ENCODE measurements at places on chromosomes 7 and 10. TPM values are rescaled to one million over a fixed set of nuclear protein-coding genes. Genes with fewer than 3 reads are reported as not detected.

- DNase-seq = no peak
Observed at GRCh38 chr7:36507475-36508440, 118.1 kb downstream of the ANLN start.

DNA sequence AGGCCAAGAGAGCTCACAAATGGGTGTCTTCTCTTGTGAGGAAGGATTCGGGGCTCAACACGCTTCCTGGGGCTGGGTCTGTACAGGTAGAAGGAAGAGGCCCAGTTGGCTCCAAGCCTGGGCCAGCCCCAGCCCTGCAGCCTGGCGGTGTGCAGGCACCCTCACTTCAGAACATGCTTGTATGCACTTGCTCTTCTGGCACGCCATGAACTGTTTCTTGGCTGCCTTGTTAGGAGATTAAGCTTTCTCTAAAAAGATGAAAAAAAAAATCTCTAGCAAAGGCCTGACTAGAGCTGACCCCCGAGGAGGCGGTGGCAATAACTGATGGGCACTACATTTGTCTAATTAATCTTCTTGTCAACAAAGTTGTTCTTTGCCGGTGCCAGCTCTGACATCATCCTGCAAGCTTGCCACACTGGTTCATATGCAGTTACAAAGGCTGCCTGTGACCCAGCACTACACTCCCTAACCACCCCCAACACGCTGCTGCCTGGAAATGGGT, 94.7 kb downstream of the WDR11 start:
- peak; percentile 59 for DNase-seq

GRCh38 chr10:23472181-23472580, 33.3 kb downstream of the OTUD1 start:
- no peak for DNase-seq

DNA sequence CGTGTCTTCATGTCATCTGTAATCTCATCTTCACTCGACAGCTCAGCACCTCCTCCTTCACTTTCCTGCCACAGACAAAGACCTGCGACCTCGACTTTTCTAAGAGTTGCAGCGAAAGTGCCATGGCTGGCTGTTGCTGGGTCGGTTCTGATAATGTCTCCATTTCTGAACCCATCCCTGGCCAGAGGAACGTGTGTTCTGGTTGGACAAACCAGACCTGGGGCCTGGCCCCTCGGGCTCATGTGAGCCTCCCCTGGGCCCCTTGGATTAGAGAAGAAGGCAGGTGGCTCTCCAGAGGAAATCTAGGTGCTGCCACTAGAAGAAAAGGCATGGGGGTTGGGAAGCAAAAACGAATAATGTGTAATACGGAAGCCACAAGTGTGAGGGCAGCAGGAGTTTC, 273.7 kb downstream of the GLRX3 start:
- DNase-seq = no peak

DNA sequence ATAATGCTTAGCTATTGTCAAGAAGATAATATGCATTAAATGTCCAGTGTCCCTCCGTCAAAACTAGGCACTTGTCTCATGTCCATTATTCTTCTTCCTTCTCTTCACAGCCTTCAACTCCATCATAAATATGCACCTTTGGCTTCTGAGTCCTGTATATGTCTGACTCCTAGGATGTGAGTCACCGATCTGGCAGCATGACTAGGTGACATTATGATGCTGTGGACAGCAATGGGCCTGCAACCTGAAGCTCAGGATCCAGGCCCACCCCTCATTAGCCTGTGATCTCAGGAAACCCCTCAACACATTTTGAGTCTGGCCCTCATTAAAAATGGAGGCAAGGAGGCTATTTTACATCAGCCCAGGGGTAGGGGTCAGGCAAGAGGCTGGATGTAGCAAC, 362.5 kb upstream of the ZMIZ1 start:
- peak; percentile 4 for DNase-seq

DNA sequence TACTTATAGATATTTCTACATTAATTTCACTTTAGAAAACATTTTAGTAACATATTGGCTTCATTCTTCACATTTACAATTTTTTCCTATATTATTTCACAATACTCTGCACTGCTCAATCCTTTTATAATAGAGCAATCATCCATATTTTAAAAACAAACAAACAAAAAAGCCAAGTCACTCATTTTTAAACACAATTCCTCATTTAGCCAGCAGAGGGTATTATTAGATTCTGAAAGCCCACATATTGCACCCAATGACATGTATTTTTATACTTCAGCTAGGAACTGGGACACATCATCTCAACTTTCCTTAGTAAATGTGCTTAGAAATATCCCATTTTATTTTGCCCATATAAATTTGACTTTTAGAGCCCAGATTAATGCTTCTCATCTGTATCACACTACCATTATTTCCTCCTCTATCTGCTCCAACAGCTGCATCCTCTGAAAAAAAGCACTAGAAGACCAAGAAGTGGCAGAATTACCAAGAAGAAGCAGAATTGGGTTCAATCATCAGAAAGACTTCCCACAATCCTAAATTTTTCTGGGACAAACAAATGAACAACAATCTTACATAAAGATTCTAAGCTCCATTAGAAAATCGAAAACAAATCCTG, 29.5 kb downstream of the CTNNA3 start:
- peak; percentile 5 for DNase-seq

- peak; percentile 23 for DNase-seq
Observed at GRCh38 chr7:37201003-37201875, 247.4 kb downstream of the ELMO1 start.

DNA sequence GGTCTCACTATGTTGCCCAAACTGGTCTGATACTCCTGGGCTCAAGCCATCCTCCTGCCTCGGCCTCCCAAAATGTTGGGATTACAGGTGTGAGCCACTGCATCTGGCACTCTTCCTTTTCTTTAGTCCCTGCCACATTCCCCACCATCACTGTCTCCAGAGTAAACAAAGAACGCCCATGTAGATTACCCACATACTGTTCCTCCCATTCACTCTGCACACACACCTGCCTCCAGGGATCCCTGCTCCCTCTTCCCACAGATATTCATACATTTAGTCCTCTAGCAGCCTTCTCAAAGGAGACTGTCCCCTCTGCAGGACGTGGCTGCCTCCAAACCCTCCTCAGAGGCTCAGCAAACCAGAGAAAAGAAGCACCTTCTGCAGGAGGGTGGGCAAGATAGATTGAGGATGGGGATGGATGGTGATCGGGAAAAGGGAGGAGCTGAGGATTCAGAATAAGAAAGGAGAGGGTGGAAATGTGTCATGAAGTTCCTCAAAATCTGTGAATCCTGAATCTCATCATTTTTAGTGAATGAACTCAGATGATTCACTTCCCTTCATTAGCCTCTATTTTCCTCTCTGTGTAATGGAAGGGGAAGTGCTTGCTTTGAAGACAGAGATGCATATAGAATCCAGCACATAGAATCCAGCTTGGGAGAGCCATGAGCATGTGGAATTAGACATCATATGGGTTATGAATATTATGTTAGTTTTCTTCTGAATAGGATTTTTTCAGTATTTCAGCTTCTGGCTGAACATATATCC, 5.5 kb upstream of the PLAU start:
- no peak for DNase-seq

DNA sequence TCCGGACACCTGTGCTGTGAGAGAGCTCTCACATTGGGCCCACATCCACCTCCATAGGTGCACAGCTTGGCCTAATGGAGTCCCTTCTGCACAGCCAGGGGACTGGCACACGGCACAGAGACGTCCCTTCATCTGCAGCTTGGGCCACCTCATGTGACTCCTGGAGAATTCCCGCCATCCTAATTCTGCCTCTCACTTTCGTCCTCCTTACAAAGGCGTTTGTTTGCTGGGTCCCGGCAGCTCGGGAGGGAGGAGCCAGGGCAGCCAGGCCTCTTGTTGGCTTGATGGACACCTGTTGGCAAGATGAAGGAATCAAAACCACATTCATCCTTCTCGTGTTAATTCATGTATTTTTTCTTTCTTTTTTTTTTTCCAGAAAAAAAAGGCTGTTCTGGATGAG, 30.7 kb upstream of the TTYH3 start:
- no peak for DNase-seq

DNA sequence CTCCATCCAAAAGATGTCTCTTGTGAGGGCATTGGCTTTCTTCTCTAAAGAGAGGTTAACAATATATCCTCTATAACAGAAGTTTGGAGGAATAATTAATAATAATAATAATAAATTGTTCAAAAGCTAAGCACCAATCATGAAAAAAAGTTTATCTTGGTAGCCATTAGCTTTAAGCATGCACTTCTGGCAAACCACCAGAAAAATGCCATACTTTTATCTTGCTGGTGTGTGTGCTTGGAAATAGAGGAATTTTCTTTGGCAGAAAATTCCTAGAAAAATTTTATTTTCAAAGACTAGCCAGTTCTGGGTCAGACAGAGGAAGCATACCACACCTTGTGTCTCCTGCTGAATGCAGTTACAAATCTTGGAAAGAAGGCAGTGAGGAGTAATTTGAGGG, 52.5 kb upstream of the NPY start:
- DNase-seq = no peak

- no peak for DNase-seq
Observed at GRCh38 chr10:5978230-5978489, 817 bp upstream of the IL15RA start.

DNA sequence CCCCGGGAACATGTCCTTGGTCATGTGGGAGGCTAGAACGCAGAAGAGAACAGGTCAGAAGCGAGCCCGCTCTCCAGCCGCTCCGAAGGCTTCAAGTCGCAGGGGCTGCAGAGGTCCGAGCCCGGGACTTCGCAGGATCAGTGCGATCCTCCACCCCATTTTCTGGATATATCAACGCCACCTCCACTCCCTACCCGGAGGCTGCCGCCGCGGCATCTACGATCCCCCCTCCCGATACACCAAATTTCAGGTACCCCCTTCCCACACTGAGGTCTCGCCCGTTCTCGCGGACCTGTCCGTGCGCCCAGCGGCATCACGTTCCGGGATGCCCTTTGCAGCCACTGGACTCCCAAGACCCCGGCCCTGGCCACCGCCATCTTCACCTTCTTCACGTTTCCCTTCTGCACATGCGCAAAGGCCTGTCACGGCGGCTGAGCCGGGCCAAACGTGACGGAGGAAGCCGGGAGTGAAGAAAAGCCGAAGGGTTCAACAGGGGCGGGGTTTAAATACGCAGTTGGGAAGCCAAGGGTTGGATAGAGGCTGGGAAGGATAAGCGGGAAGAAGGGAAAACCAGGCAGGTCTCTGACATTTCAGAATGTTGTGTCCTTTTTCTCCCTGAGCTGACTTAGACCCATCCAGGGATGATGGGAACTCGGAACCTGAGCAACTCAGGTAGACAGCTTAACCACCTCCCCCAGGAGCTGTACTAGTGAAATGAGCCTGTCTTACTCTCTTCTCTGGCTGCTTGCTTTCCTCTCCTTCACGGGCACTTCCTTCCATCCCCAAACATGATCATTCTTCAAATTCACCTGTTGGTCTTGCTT, at the start of gene NDUFB8:
Gene NDUFB8, minus strand, starts transcription at position 397 of the 824 bp plus-strand sequence. Its CDS starts 20 bp downstream, at position 377.
- peak; percentile 76 for DNase-seq

- no peak for DNase-seq
Observed at GRCh38 chr7:158676906-158677305, 27.7 kb downstream of the NCAPG2 start.

The FFAR4 gene
- total RNA-seq = not detected

The CREB5 gene
- 3.7 TPM for total RNA-seq

The ZNF239 gene
- total RNA-seq = 2.1 TPM

The ANAPC16 gene
- total RNA-seq = 64.6 TPM

The FAM204A gene
- total RNA-seq = 76.5 TPM

The OGDHL gene
- 0.28 TPM for total RNA-seq
